GM13976 (cell line): ENCODE measurements at places on chromosomes 3 and 15.

GRCh38 chr3:9037144-9037711 is 74.0 kb upstream of the RAD18 start:
- no peak for DNase-seq

GRCh38 chr3:120645083-120645845 is 36.8 kb downstream of the HGD start:
- DNase-seq: no peak

DNA sequence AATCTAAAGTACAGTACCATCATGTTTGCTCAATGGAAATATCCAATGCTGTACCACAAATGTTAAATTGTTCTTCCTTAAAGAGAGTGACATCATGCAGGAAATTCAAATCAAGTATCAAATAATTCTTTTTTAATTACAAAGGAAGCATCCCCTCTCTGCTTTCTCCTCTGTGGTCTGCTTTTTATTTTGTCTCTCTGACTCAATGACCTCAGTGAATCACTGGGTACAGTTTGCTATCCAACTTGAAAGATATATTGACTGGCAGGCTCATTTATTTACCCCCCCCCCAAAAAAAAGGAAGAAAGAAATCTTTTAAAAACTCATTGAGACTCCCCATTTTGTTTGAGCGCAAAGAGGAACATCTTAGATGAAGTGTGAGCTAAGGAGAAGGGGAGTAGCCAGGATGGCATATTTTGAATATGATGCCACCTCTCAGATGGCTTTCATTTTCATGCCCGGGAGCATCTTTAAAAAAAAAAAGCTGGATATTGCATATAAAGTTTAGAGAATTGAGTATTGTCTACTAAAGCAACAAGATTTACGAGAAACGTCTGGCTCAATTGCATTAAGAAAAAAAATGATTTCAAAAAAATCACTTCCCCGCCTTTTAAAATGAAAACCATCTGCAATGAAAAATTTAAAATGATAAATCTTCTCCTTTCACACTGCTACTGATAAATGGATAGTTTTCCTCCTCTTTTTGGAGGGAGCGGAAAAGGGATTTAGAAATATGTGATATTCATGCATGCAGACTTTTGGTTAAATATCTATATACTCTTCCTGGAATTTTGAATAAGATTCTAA is 307.1 kb upstream of the DPH6 start:
- no peak for DNase-seq

DNA sequence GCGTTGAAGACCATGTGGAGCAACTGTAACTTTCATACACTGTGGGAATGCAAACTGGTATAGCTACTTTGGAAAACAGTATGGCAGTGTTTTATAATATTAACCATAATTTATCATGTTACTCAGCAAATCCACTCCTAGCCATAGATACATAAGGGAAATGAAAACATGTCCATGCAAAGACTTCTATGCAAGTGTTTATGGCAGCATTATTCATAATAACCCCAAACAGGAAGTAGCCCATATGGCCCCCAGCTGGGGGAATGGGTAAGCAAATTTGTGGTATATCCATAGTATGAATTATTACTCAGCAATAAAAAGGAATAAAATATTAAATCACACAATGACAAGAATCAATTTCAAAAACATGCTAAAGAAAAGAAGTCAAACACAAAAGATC is 23.0 kb upstream of the GATA2 start:
- DNase-seq: no peak

DNA sequence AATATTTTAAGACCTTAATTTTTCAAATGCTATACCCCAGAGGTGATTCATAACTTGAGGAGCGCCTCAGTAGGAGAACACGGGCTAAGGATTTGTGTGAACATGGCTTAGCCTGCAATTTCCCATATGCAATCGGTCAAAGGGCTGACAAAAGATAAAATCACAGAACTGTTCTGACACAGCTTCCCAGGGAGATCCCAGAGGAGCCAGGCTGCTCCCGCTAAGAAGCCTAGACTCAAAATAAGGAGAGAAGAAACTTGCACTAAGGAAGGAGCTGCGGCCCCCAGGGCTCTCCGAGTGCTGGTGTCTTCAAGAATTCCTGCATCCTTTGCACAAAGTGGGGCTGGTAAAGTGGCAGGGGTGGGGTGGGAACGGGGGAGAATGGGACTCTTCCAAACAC is 106.3 kb upstream of the DLG1 start:
- no peak for DNase-seq

- no peak for DNase-seq
Observed at GRCh38 chr15:77853910-77854309, 221.2 kb upstream of the LINGO1 start.

DNA sequence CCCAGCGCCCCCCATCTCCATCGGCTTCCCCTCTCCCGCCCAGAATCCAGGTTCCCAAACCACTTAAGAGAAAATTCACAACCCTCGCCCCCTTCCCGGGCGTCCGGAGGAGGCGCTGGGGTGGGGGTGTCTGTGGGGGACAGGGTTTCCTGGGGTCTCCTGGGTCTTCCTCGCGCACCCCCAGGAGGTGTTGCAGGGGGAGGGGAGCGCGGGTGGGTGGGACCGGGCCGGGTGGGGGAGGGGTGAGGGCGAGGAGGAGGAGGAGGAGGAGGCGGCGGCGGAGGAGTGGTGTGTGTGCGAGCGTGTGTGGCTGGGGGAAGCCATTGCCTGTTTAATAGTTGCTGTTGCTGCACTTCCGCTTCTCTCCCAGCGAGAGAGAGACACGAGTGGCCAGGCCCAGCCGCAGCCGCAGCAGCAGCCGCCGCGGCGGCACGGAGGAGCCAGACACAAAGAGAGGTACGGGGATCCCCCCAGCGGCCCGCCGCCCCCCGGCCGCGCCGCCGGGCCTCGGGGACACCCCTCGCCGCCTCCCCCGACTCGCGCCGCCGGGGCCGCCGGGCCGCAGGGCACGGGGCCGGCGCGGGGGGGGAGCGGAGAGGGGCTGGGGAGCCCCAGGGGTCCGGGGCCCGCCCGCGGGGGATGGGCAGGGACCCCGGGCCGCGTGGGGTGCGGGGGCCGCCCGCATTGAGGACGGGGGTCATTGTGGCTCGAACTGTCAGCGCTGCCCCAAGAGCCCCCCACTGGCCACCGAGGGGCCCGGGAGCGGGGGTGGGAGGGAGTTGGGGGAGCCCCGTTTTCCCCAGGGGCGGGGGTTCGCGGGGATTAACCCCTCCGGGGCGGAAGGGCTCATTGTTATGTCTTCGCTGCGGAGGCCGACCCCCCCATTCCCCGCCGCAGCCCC is at the start of gene UBE2E1:
UBE2E1 (plus strand) TSS at position 323 of the 901 bp plus-strand sequence. CDS start 1,315 bp downstream, outside the sequence.
- peak; percentile 89 for DNase-seq

- DNase-seq: no peak
Observed at GRCh38 chr3:101995371-101996046, 146.2 kb downstream of the NFKBIZ start.

GRCh38 chr3:125440559-125440955 is 65.4 kb upstream of the ZNF148 start:
- DNase-seq: no peak

DNA sequence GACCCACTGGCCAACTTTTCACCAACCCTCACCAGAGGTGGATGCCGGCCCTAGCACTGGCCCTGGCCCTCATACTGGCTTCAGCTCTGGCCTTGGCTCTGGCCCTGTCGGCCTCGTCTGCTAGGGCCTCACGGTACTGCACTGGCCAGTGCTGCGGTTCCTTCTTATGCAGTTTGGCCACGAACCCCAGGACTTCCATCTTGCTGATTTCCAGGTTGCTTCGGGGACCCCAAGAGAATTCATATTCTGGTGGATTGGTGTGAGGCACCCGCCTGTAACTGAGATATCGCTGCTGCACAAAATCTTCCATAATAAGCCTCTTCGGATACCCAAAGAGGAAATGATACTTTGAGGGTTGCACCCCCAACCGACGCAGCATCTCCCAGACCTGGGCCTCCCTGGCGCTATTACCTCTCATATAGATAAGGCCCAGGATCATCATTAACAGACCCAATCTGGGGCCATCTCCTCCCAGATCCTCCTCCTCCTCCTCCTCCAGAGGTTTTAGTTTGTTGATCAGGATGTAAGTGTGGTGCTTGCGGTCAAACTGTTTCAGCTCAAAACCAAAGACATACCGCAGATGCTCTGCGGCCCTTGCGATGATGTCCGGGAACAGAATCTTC is 883 bp downstream of the MAGEF1 start:
- peak; percentile 80 for DNase-seq

DNA sequence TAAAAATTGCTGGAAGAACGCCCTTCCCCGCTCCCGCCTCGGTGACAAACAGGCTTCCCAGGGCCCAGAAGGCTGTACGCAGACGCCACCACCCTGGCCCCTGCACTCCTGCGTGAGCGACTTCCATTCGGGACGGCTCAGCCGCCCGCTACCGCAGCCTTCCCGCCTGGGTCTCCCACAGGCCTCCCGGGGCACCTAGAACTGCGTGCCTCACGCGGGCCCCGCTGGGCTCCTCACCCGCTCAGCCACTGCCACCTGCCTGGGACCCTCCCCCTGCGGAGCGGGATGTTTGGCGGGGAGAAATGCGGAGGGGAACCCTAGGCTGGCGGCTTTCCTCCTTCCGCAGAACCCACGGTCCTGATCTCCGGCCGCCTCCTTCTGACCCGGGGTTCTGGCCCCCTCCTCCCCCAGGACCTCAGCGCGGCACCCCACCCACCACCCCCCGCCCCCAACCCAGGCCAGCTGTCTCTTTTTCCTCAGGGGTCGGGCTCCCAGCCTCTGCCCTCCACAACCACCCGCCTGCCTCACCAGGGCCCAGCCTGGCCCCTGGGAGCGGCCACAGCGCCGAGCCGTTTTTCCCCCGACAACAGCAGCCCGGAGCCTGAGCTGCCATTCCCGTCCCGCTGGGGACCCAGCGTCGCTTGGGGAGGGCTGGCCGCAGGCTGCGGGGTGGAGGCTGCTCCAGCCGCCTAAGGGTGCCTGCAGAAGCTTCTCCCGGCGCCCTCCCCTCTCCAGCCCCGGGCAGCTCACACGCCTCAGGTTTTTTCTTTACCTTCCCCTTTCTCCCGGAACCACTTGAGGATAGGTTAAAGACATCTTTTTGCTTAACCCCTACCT is 27.6 kb upstream of the RAB7A start:
- DNase-seq: peak; percentile 63

DNA sequence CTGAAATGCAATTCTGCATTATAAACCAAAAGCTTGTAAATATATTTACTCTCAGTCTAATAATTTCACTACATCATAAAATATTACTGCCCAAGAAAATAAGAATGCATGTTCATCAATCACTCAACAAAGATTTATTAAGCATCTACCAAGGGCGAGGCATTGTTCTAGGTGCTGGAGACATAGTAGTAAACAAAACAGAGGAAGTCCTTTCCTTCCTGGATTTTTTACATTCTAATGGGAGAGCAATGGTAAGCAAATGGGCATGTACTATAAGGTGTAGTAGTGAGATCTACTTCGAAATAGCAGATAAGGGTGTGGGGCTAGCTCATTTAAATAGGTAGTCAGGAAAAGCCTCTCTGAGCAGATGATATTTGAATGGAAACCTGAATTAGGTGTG is 10.8 kb upstream of the ZFYVE19 start:
- no peak for DNase-seq

DNA sequence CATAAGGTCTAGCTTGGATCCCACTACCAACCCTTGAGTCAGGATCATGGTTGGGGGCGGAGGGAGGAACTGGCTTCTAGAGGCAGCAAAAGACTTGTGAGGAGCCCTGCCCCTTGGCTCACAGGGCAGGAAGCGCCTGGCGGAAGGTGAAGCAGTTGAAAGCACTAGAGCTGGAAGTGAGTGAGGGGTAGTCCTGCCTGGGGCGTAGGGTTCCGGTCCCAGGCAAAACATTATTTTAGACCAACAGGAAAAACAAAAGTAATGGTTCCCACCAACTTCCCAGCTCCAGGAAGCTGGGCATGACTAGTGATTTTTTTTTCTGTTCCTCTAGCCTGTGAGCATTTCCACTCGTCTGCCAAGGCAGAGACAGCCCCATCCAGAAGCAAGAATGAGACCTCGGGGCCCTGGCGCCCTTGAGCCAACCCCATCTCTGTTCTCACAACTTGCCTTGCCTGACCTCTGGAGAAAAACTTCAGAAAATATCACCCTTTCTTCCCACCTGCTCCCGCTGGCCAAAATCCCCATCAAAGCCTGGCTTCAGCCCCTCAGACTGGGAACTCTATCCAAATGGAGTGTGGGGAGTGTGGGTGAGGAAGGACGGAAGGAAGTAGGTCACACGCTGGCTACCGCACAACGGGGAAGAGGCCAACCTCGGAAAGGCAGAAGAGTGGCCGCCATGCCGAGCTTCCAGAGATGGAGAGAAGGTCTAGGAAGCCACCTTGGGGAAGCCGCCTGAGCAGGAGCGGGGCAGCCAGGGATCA is 57.5 kb downstream of the RBPMS2 start:
- DNase-seq: no peak

GRCh38 chr15:75354454-75354853 is 7.6 kb downstream of the NEIL1 start:
- no peak for DNase-seq

DNA sequence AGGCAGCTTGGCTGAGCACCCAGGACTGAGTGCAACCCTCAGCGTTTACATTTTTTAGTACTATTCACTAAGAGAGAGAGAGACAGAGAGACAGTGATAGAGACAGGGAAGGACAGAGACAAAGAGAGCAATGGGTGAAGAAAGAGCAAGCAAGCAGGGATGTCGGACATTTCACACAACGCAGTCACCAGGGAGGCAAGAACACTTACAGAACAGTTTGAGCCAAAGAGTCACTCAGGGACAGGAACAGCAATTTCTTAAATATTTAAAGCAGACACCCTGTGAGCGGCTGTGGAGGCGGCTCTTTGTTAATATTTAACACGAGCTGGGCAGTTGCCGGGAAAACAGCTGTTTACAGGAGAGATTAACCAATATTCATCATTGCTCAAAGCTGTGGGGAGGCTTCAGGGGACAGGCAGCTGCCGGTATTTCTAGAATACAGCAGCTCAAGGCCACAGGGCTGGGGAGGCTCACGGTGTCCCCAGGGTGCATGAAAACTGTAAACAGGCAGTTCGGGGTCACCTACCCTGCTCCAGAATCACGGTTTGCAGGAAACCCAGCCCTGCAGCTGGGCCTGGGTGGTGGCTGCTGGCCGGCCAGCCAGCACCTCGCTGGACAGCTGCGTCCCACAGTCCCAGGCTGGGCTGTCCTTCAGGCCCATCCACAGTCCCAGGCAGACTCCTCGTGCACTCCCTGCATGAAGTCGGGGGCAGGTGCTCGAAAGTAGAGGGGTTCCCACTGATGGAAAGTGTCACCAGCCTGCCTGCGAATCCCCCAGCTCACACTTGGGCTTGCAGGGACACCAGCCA is 38.8 kb upstream of the PCSK6 start:
- DNase-seq: no peak

DNA sequence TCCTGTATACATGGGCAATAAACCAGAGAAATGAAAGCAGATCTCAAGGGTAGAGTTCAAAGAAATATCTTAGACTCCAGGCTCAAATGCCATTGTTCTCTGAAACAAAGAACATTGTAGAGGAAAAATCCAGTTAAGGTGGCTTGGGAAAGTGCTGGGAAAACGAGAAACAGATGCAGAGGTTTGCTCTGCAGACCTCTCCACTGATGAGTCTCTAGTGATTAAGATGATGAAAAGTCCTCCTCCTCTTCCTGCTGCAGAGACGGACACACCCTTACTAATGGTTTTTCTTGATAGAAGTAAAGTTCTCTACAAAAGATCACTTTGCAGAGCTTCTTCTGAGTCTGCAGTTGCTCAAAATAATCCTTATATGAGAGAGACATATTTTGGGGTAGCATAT is 264.7 kb downstream of the GABRG3 start:
- no peak for DNase-seq

GRCh38 chr15:39312984-39313383 is 267.9 kb upstream of the THBS1 start:
- no peak for DNase-seq

GRCh38 chr15:78726870-78727551 is 84.3 kb downstream of the ADAMTS7 start:
- DNase-seq: no peak
